Mesothelial cell of epicardium (in vitro differentiated cells): ENCODE measurements at places on chromosomes 1 and 21. TPM values are rescaled to one million over a fixed set of nuclear protein-coding genes. Genes with fewer than 3 reads are reported as not detected.

Gene CLCA1
- total RNA-seq, result not detected in 3 replicates

DNA sequence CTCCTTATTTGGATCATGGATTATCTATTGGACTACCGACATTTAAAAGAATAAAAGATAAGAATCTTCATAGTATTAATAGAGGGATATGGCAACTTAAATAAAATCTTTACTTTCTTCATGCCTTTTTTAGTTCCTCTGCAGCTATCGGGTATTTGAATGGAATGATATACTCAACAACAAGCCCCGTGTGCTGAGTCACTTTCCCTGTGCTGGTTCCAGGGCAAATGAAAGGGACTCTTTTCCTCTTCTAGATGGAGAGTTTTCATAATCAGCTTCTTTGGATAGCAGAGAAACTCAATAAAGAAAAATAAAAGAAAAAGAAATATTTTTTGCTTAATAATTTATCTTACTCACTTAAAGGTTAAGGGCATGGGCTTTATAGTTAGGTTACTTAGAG is 213.7 kb downstream of the LRRC40 start:
- no peak for DNase-seq
- H3K36me3 ChIP-seq, result no peaks in the 10 kb centered on the region

DNA sequence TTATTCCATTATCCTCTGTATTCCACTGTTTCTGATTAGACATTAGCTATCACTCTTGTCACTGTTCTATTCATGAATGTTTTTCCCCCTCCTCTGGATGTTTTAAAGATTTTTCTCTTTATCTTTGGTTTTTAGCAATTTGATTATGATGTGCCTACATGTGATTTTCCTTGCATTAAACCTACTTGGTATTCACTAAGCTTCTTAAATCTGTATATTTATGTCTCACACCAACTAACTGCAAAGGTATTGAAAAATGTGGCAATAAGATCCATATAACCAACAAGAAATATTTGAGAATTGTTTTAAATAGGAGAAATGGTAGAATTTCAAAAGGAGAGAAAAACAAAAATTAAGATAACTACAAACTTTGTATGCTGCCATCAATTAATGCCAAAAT is 25.2 kb downstream of the FAF1 start:
- H3K27ac ChIP-seq, result no peak overlapping the region
- no peaks in the 10 kb centered on the region for H3K27me3 ChIP-seq
- H3K4me1 ChIP-seq, result no peaks in the 10 kb centered on the region

- H3K4me3 ChIP-seq, result no peak overlapping the region
- no peak overlapping the region for H3K27ac ChIP-seq
- H3K4me1 ChIP-seq, result peaks cover 13% of the 10 kb centered on the region
- no peaks in the 10 kb centered on the region for H3K36me3 ChIP-seq
These were observed 84.7 kb downstream of the LRRC53 start for GRCh38 chr1:74427681-74428080.

GRCh38 chr1:205842229-205842628 is 7.7 kb downstream of the PM20D1 start:
- no peaks in the 10 kb centered on the region for H3K36me3 ChIP-seq
- H3K27me3 ChIP-seq, result no peaks in the 10 kb centered on the region
- no peak overlapping the region for H3K27ac ChIP-seq
- no peak overlapping the region for H3K4me3 ChIP-seq
- no peaks in the 10 kb centered on the region for H3K4me1 ChIP-seq
